ENCODE measurements at places on chromosomes 3 and 15. TPM values are rescaled to one million over a fixed set of nuclear protein-coding genes. Genes with fewer than 3 reads are reported as not detected.

ABI3BP gene
- 0.75 TPM for total RNA-seq

SLC28A1 gene
- total RNA-seq, result 0.05 TPM

EXD1 gene
- total RNA-seq, result not detected

EPHB1 gene
- total RNA-seq, result 0.37 TPM

PPP1R14D gene
- total RNA-seq, result 0.32 TPM

PYGO1 gene
- 6.9 TPM for total RNA-seq

TEX55 gene
- 0.03 TPM for total RNA-seq

COLQ gene
- 0.43 TPM for total RNA-seq

TMEM108 gene
- total RNA-seq, result not detected

TPRG1 gene
- 0.21 TPM for total RNA-seq

CD96 gene
- total RNA-seq, result not detected

CACNA2D3 gene
- total RNA-seq, result not detected

Measured in A549 treated with CpdA at 1 μM for 4 hours (cell line).